Stimulated activated CD4-positive, alpha-beta T cell treated with anti-CD3 and anti-CD28 coated beads, Interleukin-2, amount 100 ng/mL, for 48 hours (primary cell): ENCODE measurements at places on chromosomes 12 and 14.
A peak's percentile ranks its signal among the peaks of the same experiment; 100 is the strongest.

GRCh38 chr14:74563233-74563585 lies 48.8 kb downstream of the LTBP2 start:
- no peak for DNase-seq

- DNase-seq: no peak
Measured at GRCh38 chr12:132493482-132494178, 3.7 kb downstream of the FBRSL1 start.

DNA sequence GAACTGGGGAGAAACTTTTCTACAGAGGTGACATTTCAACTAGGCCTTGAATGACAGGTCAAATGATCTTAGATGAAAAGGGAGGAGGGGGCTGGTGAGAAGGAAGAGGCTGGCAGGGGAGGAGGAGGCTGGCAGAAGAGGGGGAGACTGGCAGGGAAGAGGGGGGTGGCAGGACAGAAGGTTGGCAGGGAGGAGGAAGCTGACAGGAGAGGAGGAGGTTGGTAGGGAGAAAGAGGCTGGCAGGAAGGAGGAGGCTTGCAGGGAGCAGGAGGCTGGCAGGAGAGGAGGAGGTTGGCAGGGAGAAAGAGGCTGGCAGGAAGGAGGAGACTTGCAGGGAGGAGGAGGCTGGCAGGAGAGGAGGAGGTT lies 63.4 kb upstream of the PPP4R3A start:
- DNase-seq: no peak

DNA sequence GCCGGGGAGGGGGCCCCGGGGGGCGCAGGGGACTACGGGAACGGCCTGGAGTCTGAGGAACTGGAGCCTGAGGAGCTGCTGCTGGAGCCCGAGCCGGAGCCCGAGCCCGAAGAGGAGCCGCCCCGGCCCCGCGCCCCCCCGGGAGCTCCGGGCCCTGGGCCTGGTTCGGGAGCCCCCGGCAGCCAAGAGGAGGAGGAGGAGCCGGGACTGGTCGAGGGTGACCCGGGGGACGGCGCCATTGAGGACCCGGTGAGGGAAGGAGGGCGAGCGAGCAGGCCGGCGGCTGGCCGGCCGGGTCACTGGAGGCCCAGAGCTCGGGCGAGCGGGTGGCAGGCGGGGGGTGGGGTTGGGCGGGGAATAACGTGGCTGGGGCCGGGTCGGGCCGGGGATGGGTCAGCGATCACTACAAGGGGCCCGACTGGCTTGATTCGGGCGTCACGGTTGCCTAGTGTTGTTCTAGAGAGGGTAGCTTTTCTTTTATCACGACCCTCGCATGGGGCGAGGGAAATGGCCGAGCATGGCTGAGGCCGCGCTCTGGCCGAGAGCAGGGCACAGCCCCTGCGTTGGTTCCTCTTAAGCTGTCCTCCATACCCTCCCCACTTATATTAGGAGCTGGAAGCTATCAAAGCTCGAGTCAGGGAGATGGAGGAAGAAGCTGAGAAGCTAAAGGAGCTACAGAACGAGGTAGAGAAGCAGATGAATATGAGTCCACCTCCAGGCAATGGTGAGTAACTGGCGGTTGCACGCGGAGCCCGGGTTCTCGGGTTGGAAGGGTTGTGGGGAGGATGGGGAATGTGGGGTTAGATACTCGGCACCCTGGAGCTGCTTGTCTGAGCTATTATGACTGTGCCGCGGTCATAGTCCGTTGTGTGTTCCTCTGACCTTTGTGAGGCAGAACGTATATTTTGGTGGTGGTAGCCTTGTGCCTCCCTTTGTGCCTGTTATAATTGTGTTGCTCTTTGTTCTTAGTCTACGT lies 603 bp downstream of the PABPN1 start:
- peak; percentile 63 for DNase-seq

GRCh38 chr14:21039585-21040369 lies 2.4 kb upstream of the RNASE7 start:
- DNase-seq: no peak

DNA sequence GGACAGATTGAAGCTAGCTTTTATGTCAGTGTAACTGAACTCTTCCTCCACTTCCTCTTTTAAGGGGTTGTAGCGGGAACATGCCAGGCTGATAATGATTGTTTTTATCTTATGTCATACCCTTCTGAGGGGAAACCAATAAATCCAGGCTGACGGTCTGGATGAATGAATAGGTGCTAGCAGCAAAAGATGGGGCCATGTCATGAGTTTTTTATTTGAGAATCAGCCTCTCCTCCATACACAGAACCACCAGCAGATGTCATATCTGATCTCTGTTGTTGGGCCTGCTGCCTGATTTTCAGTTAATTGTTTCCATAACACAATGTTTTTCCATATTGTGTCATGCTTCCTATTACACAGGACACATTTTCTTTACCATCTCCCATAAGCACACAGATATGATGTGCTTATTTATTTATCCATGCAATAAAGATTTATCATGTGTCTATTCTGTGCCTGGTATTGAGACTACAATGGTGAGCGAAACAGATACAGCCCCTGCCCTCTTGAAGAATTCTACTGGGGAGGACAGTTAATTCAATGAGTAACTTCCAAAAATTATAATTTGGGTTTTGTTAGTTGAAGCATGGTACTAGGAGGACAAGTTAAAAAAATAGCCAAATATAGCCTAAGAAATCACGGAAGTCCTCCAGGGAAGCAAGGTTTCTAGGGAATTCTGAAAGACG lies 33.6 kb upstream of the CRY1 start:
- no peak for DNase-seq

DNA sequence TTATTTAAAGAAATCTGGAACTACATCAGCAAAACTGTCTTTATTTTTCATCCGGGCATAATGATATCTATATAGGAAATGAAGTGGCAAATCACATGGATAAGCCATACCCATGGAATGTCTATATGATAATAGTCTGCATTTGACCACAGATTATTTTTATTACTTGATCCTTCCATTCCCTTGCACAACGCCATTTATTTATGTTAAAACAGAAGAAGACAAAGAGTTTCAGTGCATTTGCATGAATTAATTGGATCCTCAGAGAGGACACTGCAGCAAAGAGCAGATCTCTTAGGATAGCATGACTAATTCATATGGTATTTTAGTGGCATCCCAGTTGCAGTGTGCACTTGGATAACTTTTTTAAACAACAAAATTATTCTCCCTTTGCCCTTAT lies 345.0 kb downstream of the CCDC91 start:
- DNase-seq: no peak
